GM23248 (cell line): ENCODE measurements at places on chromosomes 3 and 15. TPM values are rescaled to one million over a fixed set of nuclear protein-coding genes. Genes with fewer than 3 reads are reported as not detected.
A peak's percentile ranks its signal among the peaks of the same experiment; 100 is the strongest.

DNA sequence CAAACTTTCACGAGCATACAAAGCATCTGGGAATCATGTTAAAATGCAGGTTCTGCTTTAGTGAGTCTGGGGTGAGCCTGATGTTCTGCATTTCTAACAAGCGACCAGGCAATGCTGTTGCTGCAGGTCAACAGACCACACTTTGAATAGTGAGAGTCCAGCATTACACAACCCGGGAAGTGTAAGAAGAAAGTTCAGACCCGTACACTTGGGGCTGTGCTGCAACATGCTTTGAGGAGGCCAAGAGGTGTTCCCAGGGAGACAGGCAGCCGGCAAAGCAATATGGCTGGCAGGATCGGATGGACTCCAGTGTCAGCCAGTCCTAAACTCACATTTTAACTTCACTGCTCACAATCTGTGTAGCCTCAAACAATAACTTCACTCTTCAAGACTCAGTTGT is 134.2 kb downstream of the LIPC start:
- no peak overlapping the region for H3K27ac ChIP-seq
- no peaks in the 10 kb centered on the region for H3K27me3 ChIP-seq

DNA sequence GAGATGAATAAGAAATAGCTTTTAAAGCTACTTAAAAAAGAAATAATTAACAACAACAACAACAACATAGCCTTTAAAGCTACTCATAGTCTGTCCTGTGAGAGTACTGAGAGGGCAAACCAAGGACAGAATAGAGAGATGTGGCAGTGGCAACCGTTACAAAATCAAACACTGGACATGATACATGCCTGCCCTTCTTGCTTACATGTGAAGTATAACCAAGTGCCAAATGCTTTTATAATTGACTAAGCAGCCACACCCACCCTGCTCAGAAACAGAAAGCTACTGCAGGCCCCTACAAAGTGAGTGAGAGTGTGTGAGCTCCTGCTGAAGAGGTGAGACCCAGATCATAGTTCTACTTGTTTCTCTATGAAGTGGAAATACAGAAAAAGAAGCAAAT is 38.4 kb downstream of the NDUFB4 start:
- no peaks in the 10 kb centered on the region for H3K36me3 ChIP-seq
- no peaks in the 10 kb centered on the region for H3K27me3 ChIP-seq
- no peak overlapping the region for H3K27ac ChIP-seq
- DNase-seq = peak; percentile 51

- no peak for DNase-seq
- H3K27me3 ChIP-seq = peaks cover 78% of the 10 kb centered on the region
- H3K27ac ChIP-seq = no peak overlapping the region
- no peak overlapping the region for H3K4me3 ChIP-seq
Measured at GRCh38 chr15:89450076-89451006, 46.0 kb downstream of the RHCG start.

DNA sequence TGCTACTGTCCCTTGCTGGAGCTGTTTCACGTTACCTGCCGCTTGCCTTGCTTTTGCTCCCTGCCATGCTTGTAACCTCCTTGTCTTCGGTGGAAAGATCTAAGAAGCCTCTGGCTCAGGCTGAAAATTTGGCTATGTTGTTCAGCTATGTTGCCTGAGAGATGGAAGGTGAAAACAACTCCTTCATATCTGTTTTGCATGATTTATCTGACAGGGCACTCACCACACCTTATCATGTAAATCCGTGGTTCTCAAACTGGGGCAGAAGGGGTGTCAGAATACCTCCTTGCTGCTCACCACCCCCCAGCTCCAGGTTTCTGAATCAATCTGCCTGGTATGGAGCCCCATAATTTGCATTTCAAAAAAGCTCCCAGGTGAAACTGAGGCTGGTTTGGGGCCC is 6.5 kb upstream of the CORO2B start:
- no peak overlapping the region for H3K27ac ChIP-seq
- DNase-seq = no peak
- no peaks in the 10 kb centered on the region for H3K27me3 ChIP-seq
- H3K4me1 ChIP-seq = no peaks in the 10 kb centered on the region

GRCh38 chr3:175702956-175703355 is 843.8 kb downstream of the NAALADL2 start:
- no peak overlapping the region for H3K27ac ChIP-seq
- H3K36me3 ChIP-seq = no peaks in the 10 kb centered on the region
- no peaks in the 10 kb centered on the region for H3K27me3 ChIP-seq
- DNase-seq = no peak
- no peaks in the 10 kb centered on the region for H3K4me1 ChIP-seq
- H3K4me3 ChIP-seq = no peak overlapping the region

- no peaks in the 10 kb centered on the region for H3K4me1 ChIP-seq
- no peak for DNase-seq
- H3K27me3 ChIP-seq = no peaks in the 10 kb centered on the region
- no peak overlapping the region for H3K4me3 ChIP-seq
Measured at GRCh38 chr15:29121907-29122306, 147.7 kb downstream of the NSMCE3 start.

GRCh38 chr3:135337192-135337591 is 542.1 kb downstream of the EPHB1 start:
- H3K4me1 ChIP-seq = no peaks in the 10 kb centered on the region
- H3K27me3 ChIP-seq = no peaks in the 10 kb centered on the region
- H3K27ac ChIP-seq = no peak overlapping the region
- DNase-seq = no peak
- no peak overlapping the region for H3K4me3 ChIP-seq

DNA sequence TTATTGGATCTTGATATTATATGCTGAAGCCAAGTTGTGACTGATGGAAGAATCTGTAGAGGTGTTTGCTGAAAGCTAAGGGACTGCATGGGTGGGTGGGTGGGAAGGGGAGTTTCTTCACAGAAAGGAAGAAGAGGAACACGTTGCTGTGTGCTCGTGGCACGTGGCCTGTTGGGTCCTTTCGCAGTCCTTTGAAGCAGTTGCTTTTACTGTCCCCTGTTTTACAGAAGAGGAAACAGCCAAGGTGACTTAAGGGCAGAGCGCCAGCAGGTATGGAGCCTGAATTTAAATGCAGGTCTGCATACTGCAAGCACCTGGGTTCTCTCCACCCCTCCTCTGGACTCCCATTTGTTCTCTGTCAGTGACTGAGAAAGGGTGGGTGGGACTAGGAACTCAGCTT is 59.4 kb upstream of the PRR23C start:
- no peak for DNase-seq
- no peaks in the 10 kb centered on the region for H3K4me1 ChIP-seq

DNA sequence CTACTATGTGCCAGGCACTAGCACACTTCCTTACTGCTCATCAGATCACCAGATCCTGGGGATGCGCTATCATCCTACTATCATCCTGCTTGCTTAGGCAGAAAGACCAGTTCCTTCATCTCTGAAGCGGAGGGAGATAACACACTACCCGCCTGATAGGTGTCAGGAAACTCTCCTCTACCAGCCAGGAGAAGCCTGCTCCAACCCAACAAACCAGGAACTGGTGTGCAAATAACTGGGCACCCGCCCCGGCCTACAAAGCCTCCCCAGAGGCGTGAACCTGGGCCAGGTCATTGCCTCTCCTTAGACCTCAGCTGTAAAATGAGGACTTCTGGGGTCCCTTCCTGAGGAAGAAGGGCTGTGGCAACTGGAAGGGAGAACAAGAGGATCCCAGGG is 61.5 kb downstream of the HOMER2 start:
- no peak overlapping the region for H3K27ac ChIP-seq
- no peaks in the 10 kb centered on the region for H3K36me3 ChIP-seq
- peaks cover 5% of the 10 kb centered on the region; the same call in 1 of the 2 replicates for H3K4me1 ChIP-seq

- H3K27ac ChIP-seq = peak overlapping the region; percentile 44
- H3K27me3 ChIP-seq = no peaks in the 10 kb centered on the region
- H3K36me3 ChIP-seq = no peaks in the 10 kb centered on the region
Measured at GRCh38 chr3:59573911-59574310, 524.1 kb upstream of the CFAP20DC start.

GRCh38 chr3:44509393-44509921 is 32.0 kb upstream of the ZNF445 start:
- 0 out of 2 replicates have a peak, but pooled peaks cover 6% of the 10 kb centered on the region for H3K36me3 ChIP-seq
- peak; percentile 25 for DNase-seq
- no peaks in the 10 kb centered on the region for H3K27me3 ChIP-seq
- H3K4me3 ChIP-seq = peak overlapping the region; percentile 98
- H3K27ac ChIP-seq = no peak overlapping the region
- peaks cover 6% of the 10 kb centered on the region for H3K4me1 ChIP-seq

- H3K27ac ChIP-seq = no peak overlapping the region
- H3K27me3 ChIP-seq = no peaks in the 10 kb centered on the region
- no peak overlapping the region for H3K4me3 ChIP-seq
Measured at GRCh38 chr3:150605998-150606641, 3.0 kb downstream of the SELENOT start.

GRCh38 chr15:24898715-24899272 is 56.0 kb upstream of the SNRPN start:
- no peak overlapping the region for H3K4me3 ChIP-seq
- DNase-seq = no peak
- no peaks in the 10 kb centered on the region for H3K27me3 ChIP-seq
- no peaks in the 10 kb centered on the region for H3K4me1 ChIP-seq

DNA sequence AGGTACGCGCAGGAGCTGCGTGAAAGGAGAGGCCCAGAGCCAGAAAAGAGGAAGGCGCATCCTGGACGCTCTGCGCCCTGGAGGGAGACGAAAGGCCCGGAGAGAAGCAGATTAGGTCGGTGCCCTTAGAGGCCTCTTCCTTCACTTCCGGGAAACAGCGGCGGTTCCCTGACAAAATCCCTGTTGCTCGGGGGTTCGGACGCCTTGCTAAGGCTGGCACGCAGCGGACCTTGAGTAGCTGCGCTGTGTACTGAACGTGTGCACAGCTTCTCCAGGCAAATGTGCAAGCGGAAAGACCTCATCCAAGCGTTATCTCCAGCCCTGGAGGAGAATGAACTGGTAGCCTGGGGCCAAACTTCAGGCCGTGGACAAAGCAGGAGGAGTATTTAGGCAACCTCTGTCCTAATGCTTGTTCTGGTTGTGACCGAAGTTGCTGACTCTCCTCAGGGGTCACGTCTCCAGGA is 3.0 kb upstream of the SOX14 start:
- DNase-seq = no peak
- H3K36me3 ChIP-seq = no peaks in the 10 kb centered on the region
- H3K27ac ChIP-seq = no peak overlapping the region
- H3K4me1 ChIP-seq = no peaks in the 10 kb centered on the region
- H3K4me3 ChIP-seq = no peak overlapping the region

DNA sequence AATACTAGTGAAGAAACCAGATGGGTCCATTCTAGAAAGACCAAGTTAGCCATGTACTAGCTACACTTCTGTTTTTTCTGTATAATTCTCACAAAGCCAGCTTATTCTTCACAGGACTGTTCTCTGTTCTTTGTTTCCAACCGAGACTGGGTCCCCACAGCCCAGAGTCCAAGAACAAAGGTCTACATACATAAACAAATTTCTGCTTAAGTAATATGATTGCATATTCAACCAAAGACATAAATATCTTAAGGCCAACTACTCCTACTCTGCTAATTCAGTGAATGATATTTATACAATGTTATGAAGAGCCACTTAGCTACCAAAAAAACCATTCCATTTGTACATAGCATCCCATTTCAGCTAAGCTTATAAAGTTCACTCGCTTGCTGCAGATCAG is 299.8 kb upstream of the CCDC54 start:
- H3K36me3 ChIP-seq = no peaks in the 10 kb centered on the region
- DNase-seq = no peak
- H3K4me3 ChIP-seq = no peak overlapping the region
- no peak overlapping the region for H3K27ac ChIP-seq
- no peaks in the 10 kb centered on the region for H3K27me3 ChIP-seq
- H3K4me1 ChIP-seq = no peaks in the 10 kb centered on the region

DNA sequence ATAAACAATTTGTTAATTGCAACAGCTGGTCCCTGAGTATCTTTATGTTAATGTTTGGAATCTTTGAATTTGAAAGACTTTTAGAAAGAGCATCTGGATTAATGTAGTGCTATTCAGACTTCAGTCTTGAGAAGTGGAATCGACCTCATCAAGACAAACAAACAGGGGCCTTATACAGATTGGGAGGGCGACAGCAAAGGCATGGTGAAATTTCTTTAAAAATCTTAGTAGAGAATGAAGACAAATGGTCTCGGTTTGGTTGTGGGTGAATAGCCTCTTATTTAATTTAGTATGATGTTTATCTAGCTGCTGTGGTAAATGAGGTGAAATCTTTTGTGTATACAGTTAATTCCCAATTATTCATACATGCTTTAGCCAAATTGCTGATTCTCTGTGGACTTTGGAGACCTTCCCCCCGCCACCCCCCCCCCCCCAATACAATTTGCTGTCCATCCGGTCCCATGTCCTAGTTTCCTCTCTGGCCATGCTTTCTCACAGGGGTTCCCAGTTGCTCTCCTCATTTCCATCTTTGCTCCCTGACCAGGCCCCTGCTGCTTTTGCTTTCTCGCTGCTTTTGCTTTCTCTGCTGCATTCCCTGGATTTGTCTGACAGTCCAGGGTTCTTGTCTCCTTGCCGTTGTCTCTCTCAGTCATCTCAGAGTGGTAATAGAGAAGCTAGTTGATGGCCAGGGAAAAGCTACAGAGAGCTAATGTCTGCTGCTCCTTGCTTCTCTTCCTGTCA is 135.3 kb downstream of the FNDC3B start:
- no peak for DNase-seq
- H3K4me3 ChIP-seq = no peak overlapping the region
- H3K27ac ChIP-seq = no peak overlapping the region
- peaks cover 38% of the 10 kb centered on the region for H3K4me1 ChIP-seq
- H3K36me3 ChIP-seq = peaks cover 5% of the 10 kb centered on the region; the same call in 1 of the 2 replicates

DNA sequence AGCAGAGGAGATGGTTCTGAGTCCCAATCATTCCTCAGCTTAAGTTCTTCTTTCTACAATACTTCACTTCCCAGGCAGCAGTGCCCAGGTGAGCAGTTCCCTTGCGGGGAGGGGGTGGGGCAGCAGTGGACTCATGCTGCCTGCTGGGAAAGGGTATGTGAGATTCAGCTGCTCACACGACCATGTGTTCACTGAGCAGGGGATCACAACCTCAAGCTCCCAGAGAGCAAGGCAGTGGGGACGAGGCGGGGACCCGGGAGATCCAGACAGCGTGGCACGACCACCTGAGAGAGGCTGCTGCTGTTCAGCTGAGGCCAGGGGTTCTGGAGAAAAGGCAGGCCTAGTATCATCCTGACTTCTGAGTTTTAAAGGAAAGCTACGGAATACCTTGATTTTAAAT is 166.6 kb downstream of the XXYLT1 start:
- no peak overlapping the region for H3K27ac ChIP-seq
- no peaks in the 10 kb centered on the region for H3K27me3 ChIP-seq
- no peak overlapping the region for H3K4me3 ChIP-seq
- no peaks in the 10 kb centered on the region for H3K36me3 ChIP-seq

- no peaks in the 10 kb centered on the region for H3K36me3 ChIP-seq
- no peaks in the 10 kb centered on the region for H3K27me3 ChIP-seq
- peak overlapping the region; percentile 38 for H3K4me3 ChIP-seq
- peaks cover 19% of the 10 kb centered on the region for H3K4me1 ChIP-seq
- no peak for DNase-seq
- peak overlapping the region; percentile 20; the same call in 1 of the 2 replicates for H3K27ac ChIP-seq
Measured at GRCh38 chr3:152202976-152203626, 65.6 kb upstream of the MBNL1 start.

HCLS1 gene
- 28.6 and 29.8 TPM in 2 replicates for total RNA-seq

CHRNA3 gene
- total RNA-seq = not detected in 2 replicates

CNTN6 gene
- not detected in 2 replicates for total RNA-seq

FEZF2 gene
- total RNA-seq = not detected in 2 replicates

C2CD4A gene
- total RNA-seq = not detected in 2 replicates

MRAS gene
- 54.9 and 56.7 TPM in 2 replicates for total RNA-seq

PEX11A gene
- total RNA-seq = 5.4 and 11.5 TPM in 2 replicates

ZNF662 gene
- total RNA-seq = 1.4 and 1.5 TPM in 2 replicates

TRIM42 gene
- not detected in 2 replicates for total RNA-seq

SERINC4 gene
- not detected in 2 replicates for total RNA-seq
